Smooth muscle cell of the coronary artery (primary cell): ENCODE measurements at places on chromosomes 11 and 22. TPM values are rescaled to one million over a fixed set of nuclear protein-coding genes. Genes with fewer than 3 reads are reported as not detected.

ADAMTS15 gene
- 27.0 and 42.8 TPM in 2 replicates for total RNA-seq

CCDC89 gene
- 2.6 and 5.6 TPM in 2 replicates for total RNA-seq

POU2F3 gene
- not detected in 2 replicates for total RNA-seq

FAM180B gene
- total RNA-seq: 0.94 TPM in 1 of 2 replicates, not detected in the other

HMOX1 gene
- 24.1 and 94.4 TPM in 2 replicates for total RNA-seq

DEPDC7 gene
- 3.5 and 3.8 TPM in 2 replicates for total RNA-seq

OR52E8 gene
- not detected in 2 replicates for total RNA-seq

GPR137 gene
- 6.9 and 7.1 TPM in 2 replicates for total RNA-seq

POTEH gene
- not detected in 2 replicates for total RNA-seq

CHADL gene
- total RNA-seq: 0.12 and 0.60 TPM in 2 replicates

OVCH2 gene
- not detected in 2 replicates for total RNA-seq

SOX6 gene
- 0.12 and 8.0 TPM in 2 replicates for total RNA-seq

GGTLC3 gene
- total RNA-seq: not detected in 2 replicates

GTF2H1 gene
- total RNA-seq: 35.2 and 49.8 TPM in 2 replicates

TH gene
- total RNA-seq: not detected in 2 replicates

PRG3 gene
- total RNA-seq: not detected in 2 replicates

PHETA2 gene
- total RNA-seq: 11.6 and 19.4 TPM in 2 replicates

MS4A7 gene
- total RNA-seq: not detected in 2 replicates

SLC22A25 gene
- total RNA-seq: not detected in 2 replicates

SYT13 gene
- total RNA-seq: 1.7 TPM in 1 of 2 replicates, not detected in the other

TNNI2 gene
- total RNA-seq: not detected in 2 replicates

OLFML1 gene
- total RNA-seq: 0.15 and 53.7 TPM in 2 replicates

RFPL1 gene
- not detected in 2 replicates for total RNA-seq

CLMP gene
- total RNA-seq: 47.2 and 90.8 TPM in 2 replicates
